ENCODE measurements at places on chromosomes 2 and 18.

GRCh38 chr2:147211484-147211883, 633.3 kb upstream of the ACVR2A start:
- DNase-seq, result no peak

GRCh38 chr2:33104052-33104623, 157.4 kb downstream of the LTBP1 start:
- no peak for DNase-seq

DNA sequence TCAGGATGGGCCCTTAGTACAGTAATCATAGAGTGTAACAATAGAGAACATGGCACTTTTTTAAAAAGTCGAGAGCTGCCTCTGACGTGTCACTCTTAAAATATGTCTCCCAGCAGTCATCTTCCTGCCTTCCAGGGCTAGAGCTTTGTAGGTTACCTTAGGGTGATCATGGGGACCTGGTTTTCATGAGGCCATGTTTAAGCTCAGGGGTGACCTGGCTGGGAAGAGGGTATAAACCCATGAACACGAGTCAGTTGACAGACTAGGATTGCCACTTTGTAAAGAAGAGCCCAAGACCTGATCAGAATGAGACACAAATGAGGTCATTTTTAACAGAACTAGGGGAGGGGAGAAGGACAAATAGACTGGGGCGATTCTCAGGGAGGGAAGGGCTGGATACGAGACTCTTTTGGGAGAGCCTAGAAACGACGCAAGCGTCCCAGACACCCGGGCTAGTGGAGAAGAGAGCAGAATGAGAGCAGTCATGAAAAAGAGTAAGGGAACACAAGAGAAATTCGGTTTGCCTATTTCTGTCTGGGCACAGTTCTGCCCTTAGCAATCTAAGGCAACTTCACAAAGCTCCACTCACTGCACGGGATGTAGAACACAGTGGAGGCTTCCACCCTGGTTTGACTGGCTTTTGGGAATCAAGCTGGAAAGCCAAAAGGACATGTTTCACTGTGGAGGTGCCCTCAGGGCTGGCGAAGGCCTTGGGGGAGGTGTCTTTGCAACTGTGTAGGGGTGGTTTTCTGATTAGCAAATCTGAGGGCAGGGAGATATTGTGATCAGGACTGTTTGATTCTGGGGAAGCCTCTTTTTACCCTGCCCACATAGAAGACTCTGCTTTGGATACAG, 1.8 kb upstream of the RAB31 start:
- DNase-seq, result no peak

DNA sequence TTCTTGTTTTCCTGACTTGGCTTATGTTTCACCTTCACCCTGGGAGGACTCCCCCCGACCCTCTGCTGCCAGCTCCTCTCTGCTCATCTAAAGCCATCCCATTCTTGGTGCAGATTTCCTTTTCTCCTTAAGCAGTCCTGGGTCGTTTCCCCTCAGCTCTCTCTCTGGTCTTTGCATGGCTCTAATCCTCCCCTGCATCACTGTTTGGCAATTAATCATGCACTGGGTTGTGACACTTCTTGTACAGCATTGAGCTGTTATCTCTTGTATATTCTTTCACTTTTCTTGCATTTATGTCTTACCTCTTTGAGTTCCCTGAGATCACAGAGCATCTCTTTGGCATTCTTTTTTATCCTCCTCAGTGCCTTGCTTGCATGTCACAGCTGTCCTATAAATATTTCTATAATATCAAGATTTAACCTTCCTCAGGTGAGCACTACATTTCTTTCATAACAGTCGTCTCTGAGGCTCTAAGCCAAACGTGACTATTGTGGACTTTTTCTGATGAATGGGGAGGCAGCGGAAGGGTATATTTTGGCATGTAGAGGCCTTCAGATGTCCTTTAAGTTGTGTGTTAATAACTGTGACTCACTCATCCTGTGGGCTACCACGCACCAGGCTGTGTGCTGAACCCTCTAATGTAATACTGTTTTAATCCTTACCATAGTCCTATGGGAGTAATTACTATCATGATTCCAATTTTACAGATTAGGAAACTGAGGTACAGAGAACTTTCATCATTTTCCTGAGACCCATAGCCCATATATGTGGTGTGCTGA, 507.5 kb downstream of the SLC4A3 start:
- DNase-seq, result no peak

- no peak for DNase-seq
These were observed 262.6 kb downstream of the MREG start for GRCh38 chr2:215750763-215751162.

DNA sequence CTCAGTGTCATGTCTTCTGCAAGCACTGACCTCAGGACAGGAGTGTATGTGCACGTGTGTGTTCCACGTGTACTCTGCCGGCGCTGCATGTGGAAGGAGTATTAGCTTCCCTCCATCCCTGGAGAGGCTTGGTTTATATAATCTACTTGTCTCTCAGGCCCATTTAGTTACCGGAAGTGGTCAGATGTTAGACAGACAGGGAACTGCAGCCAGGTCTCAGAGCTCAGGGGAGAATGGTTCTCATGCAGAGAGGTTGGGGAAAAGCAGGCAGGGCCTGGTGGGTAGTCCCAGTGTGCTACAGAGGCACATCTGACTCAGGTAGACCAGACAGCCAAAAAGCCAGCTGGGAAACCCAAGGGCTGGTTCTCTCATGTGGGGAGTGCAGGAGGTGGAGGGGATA, 167.9 kb downstream of the CTIF start:
- no peak for DNase-seq

DNA sequence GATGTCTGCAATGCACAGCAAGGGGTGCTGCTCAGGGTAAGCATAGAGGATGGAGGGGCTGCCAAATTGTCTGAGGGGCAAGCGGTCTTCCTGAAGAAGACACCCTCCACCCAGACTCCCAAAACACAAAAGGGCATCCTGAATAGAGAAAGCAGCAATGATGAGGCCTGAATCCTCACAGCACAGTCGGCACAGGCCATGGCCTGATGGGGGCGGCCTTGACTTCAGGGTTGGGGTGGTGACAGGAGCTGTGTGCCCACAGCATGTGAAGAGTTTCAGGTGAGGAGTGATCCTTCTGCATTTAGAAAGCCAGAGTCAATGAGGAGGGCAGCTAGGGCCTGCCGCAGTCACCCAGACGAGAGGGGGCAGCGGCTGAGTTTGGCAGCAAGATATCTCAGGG, 159.4 kb downstream of the GALNT14 start:
- no peak for DNase-seq

- no peak for DNase-seq
These were observed 202.8 kb upstream of the SALL3 start for GRCh38 chr18:78776706-78777285.

- no peak for DNase-seq
These were observed 249.3 kb upstream of the GULP1 start for GRCh38 chr2:188042412-188042811.

DNA sequence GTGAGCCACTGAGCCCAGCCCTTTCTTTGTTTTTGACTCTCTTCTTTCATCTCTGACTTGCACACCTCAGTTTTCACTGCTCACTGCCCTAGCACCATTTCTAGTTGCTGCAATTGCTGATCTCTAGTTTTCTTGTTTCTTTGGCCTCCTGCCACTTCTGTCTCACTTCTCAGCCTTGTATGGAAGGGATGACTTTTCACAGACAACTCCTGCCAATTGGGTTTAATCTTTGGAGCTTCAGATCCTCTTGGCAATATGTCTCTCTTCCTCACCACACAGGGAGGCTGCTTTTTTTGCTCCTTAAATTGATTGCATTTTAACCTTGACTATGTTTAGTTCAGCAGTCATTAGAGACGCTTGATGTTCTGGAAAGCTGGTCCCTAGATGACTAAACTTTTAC, 323.1 kb downstream of the CTNNA2 start:
- DNase-seq, result no peak

DNA sequence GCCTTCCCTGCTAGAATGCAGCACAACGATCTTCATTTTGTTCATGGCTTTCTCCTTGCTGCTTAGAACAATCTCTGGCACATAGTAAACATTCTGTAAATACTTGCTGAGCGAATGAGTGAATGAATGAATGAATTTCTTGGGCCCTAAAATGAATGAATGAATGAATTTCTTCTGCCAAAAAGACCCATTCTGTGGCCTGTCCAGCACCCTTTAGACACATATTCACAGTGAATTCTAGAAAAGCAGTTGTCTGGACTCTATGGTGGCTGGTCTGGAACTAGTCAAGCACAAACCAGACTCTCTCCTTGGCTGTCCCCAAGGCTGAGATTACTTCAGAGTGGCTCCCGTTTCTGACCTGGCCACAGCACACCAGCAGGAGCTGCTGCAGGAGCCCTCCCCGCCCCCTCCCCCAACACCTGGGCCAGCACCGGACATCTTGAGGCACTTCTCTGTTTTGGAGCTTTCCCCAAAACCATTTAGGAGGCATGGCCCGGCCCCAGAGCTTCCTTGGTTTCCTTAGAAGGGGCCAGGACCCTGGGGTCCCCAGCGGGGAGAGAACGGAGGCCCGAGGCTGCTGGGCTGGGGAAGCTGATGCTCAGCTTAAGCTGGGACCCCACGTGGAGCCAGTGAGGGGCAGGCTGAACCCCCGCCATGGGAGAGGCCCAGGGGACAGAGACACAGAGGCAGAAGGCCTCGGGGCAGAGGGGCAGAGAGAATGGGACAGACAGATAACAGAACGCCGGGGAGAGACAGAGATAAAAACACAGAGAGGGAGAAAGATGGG, 159.0 kb downstream of the ZFP36L2 start:
- DNase-seq, result no peak

- DNase-seq, result no peak
These were observed 152.2 kb downstream of the ESCO1 start for GRCh38 chr18:21448299-21448698.

DNA sequence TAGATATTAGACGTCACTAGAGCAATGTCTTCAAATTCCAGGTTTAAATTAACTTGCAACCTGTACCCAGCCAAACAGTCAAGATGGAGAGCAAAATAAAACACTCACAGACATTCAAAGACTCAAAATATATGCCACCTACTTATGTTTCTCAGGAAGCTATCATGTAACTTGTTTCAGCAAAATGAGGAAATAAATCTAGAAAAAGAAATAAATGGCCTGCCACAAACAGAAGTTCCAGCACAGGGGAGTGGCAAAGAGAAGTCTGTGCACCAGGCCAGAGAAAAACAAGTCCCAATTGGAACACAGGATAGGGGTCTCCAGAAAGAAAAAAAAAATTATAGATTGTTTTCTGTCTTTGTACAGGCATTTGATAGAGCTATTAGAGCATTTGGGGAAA, 96.7 kb downstream of the LRP2 start:
- DNase-seq, result no peak

DNA sequence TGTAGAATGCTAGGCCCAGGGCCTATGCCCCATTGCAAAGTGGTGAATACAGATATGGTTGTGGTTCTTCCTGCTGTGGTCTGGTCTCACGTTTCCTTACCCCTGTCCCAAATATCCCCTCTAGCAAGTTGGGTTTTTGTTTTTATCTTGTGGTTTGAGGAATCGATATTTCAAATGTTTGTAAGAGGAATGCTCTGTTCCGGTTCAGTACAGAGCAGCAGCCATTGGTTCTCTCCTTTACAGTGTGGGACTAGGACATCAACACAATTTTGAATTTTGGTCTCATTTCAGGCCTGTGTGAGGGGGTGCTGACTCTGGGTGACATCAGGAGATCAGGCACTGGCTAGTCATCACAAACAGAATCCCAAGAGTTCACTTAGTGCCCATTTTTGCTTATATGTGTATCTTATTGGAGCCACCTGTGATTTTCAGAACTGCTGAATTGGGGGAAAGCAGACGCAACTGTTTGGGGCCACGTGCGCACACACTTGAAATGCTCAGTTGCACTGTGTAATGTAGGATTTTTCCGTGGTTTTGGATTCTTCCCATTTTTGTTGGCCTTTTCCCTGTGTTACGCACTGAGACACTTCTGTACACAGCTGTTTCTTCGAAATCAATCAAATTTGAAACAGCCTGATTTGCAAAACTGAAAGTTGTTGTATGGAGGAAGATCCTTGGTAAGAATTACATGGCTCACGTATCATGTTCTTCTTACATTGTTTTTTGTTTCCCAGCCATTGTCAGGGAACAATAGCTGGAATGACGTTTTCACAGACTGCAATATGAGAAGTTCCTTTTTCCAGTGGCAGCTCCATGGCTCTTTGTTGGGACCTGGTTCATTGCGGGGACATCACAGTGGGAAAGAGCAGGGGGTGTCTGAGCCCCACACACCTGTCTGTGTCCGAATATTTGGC, 8.6 kb downstream of the SH3BP4 start:
- DNase-seq, result no peak

DNA sequence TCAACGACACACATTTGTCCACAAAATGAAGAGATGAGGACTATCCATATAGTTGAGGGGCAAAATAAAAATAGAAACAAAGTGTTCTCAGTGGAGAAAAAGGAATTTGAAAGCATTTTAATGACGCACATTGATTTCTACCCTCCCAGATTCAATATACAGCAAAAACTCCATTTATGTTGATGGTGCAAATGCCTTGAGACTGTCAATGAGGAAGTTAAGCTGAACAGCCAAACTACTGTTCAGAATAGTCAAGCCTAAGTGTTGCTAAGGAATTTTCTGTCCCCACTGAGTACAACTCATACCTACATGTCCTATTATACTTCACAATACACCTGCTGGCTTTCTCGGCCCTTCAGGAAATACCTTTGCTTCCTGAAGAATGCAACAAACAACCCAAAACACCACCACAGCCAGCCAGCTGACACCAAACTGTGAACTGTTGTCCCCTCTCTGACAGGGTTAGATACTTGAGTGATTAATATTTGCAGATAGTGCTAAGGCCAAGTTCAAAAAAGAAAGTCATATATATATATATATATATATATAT, 27.8 kb upstream of the DARS1 start:
- DNase-seq, result no peak

DNA sequence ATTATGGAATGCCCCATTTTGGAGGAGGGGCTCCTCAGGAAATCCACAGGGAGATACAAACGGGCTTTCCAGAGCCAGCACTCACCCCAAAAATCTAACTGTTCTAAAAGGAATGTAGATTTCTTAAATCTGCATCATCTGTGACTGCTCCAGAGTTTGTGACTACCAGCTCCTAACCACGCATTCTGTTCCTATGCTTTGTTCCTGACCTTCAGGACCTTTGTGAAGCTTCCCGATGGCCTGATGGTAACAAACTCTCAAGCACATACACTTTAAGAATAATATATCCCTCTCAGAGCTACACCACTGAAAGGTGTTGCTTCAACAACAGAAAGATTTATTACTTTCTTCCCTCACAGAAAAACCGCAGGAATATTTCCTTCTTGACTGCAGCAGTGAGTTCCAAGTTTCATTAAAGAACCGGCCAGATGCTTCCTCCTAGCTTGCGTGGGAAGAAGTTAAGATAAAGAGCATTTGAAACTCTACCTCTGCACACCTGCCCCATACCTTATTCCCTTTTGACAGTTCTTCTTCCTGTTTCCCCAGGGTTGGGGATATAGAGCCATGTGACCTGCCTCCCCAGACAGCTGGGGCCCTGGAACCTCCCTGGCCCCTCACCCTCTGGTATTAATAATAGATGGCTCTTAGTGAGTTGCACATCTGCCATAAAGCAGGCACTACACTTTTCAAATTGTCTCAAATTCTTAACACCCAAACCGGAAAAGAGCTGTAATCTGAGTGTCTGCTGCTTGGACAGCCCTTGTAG, 40.2 kb upstream of the EML4 start:
- no peak for DNase-seq

- DNase-seq, result no peak
These were observed 101.1 kb downstream of the CTIF start for GRCh38 chr18:48639772-48640432.

- no peak for DNase-seq
These were observed 8.9 kb upstream of the ASB18 start for GRCh38 chr2:236273126-236273525.

Measured in activated CD4-positive, CD25-positive, alpha-beta regulatory T cell treated with anti-CD3 and anti-CD28 coated beads, Interleukin-2, amount 50 U/mL, for 16 hours (primary cell).